ENCODE measurements at places on chromosomes 5 and 9.

DNA sequence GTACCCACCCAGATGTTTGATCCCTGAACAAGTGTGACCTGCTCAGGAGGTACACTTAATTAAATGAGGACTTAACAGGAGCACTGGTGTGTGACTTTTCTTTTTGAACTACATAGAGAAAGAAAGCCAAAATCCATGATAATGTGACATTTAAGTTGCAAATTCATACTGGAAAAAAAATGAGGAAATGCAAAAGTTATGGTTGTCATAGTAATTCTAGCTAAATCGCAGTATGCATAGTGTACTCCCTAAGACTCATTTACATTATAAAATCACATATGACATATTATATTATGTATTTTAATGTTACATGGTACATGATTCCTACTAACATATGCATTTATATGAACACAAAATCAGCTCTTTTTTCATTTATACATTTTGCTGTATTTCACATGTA, 92.0 kb upstream of the PCSK5 start:
- no peak for DNase-seq
- no peak overlapping the region for H3K4me3 ChIP-seq
- H3K36me3 ChIP-seq: no peaks in the 10 kb centered on the region

- no peak overlapping the region for H3K27ac ChIP-seq
- no peak overlapping the region for H3K4me3 ChIP-seq
- H3K36me3 ChIP-seq: no peaks in the 10 kb centered on the region
- no peaks in the 10 kb centered on the region for H3K4me1 ChIP-seq
Measured at GRCh38 chr5:172751761-172752510, 19.1 kb downstream of the DUSP1 start.

GRCh38 chr5:180323941-180324600, 29.1 kb downstream of the GFPT2 start:
- no peak overlapping the region for H3K4me3 ChIP-seq
- DNase-seq: no peak
- H3K27ac ChIP-seq: no peak overlapping the region
- no peaks in the 10 kb centered on the region for H3K36me3 ChIP-seq

DNA sequence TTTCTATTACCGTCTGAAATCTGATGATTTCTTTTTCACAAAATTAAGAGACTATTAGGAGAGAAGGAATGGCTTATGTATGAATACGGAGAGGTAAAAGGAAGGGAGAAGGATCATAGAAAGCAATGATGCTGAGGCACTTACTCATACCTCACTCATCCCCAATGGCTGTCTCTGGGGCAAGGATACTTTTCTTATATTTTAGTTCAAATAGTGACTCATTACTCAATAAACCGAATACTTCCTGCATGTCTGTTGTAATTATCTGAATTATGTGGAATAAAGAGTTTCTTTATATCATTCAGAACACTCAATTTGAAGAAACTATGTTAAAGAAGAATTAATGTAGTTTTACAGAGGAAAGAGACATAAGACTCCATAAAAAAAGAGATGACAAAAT, 284.5 kb upstream of the NUDT12 start:
- no peak overlapping the region for H3K4me3 ChIP-seq
- no peaks in the 10 kb centered on the region for H3K27me3 ChIP-seq
- no peaks in the 10 kb centered on the region for H3K4me1 ChIP-seq

DNA sequence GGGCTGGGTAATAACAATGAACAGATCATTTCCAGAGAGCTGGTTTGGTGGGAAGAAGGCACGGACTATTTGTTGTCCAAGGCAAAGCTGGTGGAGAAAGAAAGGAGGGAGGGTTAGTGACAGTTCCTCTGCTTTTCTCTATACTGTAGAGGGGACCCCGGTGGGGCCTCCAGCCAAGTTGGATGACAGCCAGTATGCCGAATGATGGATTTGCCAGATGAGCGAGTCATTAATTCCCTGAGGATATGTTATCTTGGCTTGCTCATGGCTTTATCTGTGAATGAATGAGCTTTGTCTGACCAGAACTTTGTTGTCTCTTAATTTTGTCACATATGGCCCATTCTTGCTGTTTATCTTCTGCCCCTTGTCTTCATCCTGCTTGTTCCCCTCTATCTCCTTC, 158.6 kb upstream of the GLRA1 start:
- H3K4me1 ChIP-seq: no peaks in the 10 kb centered on the region
- no peaks in the 10 kb centered on the region for H3K27me3 ChIP-seq
- DNase-seq: no peak
- H3K36me3 ChIP-seq: no peaks in the 10 kb centered on the region
- no peak overlapping the region for H3K27ac ChIP-seq

DNA sequence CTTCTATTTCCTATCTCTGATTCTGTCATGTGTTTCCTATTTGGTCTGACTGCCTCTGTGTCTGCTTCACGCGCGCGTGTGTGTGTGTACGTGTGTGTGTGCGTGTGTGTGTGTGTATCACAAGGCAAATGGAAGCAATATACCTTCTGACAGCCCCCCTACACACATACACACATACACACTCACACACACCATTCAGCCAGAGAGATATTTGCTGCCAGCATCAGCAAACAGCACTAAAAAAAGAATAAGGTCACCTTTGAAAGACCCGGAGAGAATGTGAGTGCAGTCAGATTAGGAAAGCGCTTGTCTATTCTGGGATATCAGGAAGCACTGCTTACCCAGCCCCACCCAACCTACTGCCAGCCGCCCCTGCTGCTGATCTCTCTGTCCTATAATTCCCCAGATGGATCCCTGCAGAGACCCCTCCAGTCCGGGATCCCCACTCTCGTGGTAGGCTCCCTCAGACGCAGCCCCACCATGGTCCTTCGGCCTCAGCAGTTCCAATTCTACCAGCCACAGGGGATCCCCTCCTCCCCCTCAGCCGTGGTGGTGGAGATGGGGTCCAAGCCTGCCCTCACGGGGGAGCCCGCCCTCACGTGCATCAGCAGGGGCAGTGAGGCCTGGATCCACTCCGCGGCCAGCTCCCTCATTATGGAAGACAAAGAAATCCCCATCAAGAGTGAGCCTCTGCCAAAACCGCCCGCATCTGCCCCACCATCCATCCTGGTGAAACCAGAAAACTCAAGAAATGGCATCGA, 45.7 kb downstream of the PLAC8L1 start:
- no peaks in the 10 kb centered on the region for H3K27me3 ChIP-seq
- H3K4me1 ChIP-seq: no peaks in the 10 kb centered on the region
- H3K27ac ChIP-seq: no peak overlapping the region

GRCh38 chr9:69412741-69413150, 87.7 kb downstream of the ENTREP1 start:
- H3K36me3 ChIP-seq: no peaks in the 10 kb centered on the region
- H3K4me1 ChIP-seq: no peaks in the 10 kb centered on the region
- H3K27me3 ChIP-seq: no peaks in the 10 kb centered on the region
- no peak for DNase-seq
- H3K27ac ChIP-seq: no peak overlapping the region
- no peak overlapping the region for H3K4me3 ChIP-seq

DNA sequence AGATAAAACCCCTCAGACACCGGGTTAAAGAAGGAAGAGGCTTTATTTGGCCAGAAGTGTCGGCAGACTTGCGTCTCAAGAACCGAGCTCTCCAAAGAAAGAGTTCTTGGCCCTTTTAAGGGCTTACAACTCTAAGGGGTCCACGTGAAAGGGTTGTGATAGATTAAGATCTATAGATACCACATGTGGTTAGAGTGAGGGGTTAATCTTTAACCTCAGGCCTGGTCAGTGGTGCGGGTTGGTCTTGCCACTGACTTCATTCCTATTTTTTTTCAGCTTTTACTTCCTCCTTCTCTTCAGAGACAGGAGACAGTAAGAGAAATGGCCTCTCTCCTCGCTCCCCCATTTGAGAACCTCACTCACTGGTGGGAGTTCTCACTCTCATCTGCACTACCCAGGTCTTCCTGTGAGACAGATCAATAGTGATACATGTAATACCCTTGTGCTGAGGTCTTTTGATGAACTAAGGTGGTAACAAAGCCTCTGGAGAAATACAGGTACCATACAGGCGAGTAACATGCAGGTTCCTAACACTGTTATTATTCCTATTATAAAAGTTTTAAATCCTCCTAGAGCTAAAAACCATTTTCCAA, 52.4 kb upstream of the COX7C start:
- no peaks in the 10 kb centered on the region for H3K4me1 ChIP-seq
- no peak overlapping the region for H3K27ac ChIP-seq
- H3K27me3 ChIP-seq: no peaks in the 10 kb centered on the region
- H3K36me3 ChIP-seq: no peaks in the 10 kb centered on the region
- no peak for DNase-seq
- no peak overlapping the region for H3K4me3 ChIP-seq

DNA sequence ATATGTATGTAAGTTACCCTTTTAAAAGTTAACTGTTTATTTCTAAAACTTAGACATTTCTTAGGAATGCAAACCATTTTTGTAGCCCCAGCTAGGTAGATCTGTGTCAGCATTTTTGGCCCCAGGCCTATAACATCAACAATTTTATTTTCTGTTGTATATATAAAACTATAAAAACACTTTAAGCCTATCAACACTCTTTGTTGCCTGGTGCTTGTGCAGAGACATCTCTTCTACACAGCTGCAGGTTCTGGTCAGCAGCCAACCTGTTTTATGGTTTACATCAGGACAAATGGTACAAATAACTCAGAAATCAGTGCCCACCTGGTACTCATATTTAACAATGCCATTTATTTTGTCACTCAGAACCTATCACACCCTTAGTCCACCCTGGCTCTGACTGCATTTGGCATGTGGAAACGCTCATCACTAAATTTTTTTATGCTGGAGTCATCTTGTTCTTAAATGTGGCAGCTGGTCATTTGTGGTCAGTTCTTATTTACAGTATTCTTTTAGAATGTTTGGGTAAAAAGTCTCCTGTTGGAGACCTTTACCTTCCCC, 173.4 kb downstream of the DNAH5 start:
- no peaks in the 10 kb centered on the region for H3K4me1 ChIP-seq
- H3K27me3 ChIP-seq: no peaks in the 10 kb centered on the region
- no peak overlapping the region for H3K27ac ChIP-seq
- DNase-seq: no peak
- no peak overlapping the region for H3K4me3 ChIP-seq

- DNase-seq: no peak
- no peaks in the 10 kb centered on the region for H3K36me3 ChIP-seq
- H3K4me1 ChIP-seq: peaks cover 8% of the 10 kb centered on the region
- H3K27me3 ChIP-seq: no peaks in the 10 kb centered on the region
Measured at GRCh38 chr9:127207734-127208410, 56.7 kb upstream of the GARNL3 start.

GRCh38 chr9:19229595-19230354, 718 bp upstream of the DENND4C start:
- peaks cover 16% of the 10 kb centered on the region for H3K4me1 ChIP-seq
- no peaks in the 10 kb centered on the region for H3K36me3 ChIP-seq
- no peak for DNase-seq

- H3K4me3 ChIP-seq: no peak overlapping the region
- peaks cover 6% of the 10 kb centered on the region for H3K4me1 ChIP-seq
- H3K27ac ChIP-seq: no peak overlapping the region
- H3K27me3 ChIP-seq: no peaks in the 10 kb centered on the region
- no peak for DNase-seq
Measured at GRCh38 chr9:79809316-79809876, 237.6 kb downstream of the TLE4 start.

DNA sequence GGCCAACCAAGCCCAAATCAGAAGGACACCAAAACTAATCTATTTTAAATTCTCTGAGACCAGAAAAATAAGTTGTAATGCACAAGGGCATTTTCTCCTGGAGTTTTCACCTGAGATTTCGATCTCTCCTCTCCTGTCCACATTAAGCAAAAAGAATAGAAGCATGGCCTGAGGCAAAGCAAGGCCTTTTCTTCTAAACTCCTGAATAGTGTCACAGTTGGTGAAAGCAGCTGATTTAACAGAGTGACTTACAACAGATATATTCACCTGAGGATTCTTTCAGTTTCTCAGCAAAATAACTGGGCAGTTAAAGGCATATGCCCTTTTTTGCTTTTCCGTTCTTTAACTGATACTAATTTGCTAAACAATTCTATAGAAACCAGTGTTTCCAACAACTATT, 547.7 kb downstream of the EFNA5 start:
- no peak overlapping the region for H3K4me3 ChIP-seq
- DNase-seq: no peak
- H3K27ac ChIP-seq: no peak overlapping the region
- H3K4me1 ChIP-seq: no peaks in the 10 kb centered on the region
- no peaks in the 10 kb centered on the region for H3K36me3 ChIP-seq

- no peaks in the 10 kb centered on the region for H3K27me3 ChIP-seq
- no peaks in the 10 kb centered on the region for H3K36me3 ChIP-seq
- no peak for DNase-seq
Measured at GRCh38 chr5:91328743-91329142, 54.4 kb downstream of the ARRDC3 start.

DNA sequence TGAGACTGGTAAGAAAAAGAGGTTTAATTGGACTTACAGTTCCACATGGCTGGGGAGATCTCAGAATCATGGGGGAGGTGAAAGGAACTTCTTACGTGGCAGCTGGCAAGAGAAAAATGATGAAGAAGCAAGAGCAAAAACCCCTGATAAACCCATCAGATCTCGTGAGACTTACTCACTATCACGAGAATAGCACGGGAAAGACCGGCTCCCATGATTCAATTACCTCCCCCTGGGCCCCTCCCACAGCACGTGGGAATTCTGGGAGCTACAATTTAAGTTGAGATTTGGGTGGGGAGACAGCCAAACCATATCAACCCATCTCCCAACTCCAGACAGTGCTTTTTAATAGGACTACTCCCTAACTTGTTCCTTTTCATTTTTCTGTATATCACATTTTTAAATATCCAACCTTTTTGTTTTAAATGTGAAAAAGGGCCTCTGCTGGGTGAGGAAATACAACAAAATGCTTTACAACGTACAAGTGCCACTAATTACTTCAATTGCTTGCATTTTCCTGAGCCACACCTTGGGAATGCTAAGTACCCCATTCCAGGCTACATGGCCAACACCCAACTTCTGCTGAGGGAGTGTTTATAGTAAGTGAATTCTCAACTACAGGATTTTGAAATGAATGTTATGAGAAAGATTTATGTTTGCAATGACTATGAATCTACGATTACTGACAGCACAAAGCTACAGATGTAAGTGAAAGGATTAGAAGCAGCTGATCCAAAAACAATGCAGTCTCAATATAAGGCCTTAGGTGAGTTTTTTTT, 294.1 kb upstream of the CD180 start:
- H3K27ac ChIP-seq: no peak overlapping the region
- H3K4me3 ChIP-seq: no peak overlapping the region
- no peak for DNase-seq
- H3K36me3 ChIP-seq: no peaks in the 10 kb centered on the region
- no peaks in the 10 kb centered on the region for H3K27me3 ChIP-seq

GRCh38 chr5:59826996-59827395, 66.5 kb downstream of the PDE4D start:
- H3K36me3 ChIP-seq: no peaks in the 10 kb centered on the region
- H3K4me3 ChIP-seq: no peak overlapping the region
- no peak for DNase-seq
- no peaks in the 10 kb centered on the region for H3K27me3 ChIP-seq
- H3K4me1 ChIP-seq: no peaks in the 10 kb centered on the region

DNA sequence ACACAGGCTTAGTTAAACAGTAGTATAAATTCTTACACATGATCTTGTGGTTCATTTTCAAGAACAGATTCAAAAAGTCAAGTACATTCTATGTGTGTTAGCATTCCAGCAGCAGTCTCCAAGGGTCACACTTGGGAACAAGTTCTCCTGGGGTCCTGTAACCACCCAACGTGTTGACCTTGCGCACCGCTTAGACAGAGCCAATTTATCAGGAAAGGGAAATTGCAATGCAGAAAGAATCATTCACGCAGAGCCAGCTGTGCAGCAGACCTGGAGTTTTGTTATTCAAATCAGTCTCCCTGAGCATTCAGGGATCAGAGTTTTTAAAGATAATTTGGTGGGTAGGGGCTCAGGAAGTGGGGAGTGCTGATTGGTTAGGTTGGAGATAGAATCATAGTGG, 8.5 kb upstream of the RXFP3 start:
- no peaks in the 10 kb centered on the region for H3K36me3 ChIP-seq
- no peaks in the 10 kb centered on the region for H3K4me1 ChIP-seq
